NCI-H524 (cell line): ENCODE measurements at places on chromosomes 7 and 10.
A peak's percentile ranks its signal among the peaks of the same experiment; 100 is the strongest.

GRCh38 chr10:78182841-78183240 is 149.2 kb downstream of the RPS24 start:
- no peak for DNase-seq

- peak; percentile 39 for DNase-seq
Observed at GRCh38 chr7:34406848-34407530, 251.0 kb upstream of the NPSR1 start.

DNA sequence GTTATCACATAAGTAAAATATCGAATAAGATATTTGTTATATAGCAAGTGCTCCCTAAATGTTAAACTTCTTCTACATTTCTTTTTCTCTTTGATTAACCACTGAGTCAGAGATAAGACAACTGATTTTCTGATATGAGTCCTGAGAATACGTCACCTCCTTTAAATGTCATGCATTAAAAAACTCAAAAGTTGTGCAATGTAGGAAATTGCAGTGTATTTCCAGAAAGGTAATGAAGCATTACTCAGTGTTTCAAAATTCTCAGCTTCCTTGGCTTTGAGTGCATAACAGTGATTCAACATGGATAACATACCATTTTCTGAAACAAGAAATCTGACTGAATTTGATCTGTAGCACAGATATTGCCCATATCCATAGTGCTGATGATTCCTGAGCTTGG is 155.8 kb downstream of the BMPER start:
- DNase-seq: no peak

DNA sequence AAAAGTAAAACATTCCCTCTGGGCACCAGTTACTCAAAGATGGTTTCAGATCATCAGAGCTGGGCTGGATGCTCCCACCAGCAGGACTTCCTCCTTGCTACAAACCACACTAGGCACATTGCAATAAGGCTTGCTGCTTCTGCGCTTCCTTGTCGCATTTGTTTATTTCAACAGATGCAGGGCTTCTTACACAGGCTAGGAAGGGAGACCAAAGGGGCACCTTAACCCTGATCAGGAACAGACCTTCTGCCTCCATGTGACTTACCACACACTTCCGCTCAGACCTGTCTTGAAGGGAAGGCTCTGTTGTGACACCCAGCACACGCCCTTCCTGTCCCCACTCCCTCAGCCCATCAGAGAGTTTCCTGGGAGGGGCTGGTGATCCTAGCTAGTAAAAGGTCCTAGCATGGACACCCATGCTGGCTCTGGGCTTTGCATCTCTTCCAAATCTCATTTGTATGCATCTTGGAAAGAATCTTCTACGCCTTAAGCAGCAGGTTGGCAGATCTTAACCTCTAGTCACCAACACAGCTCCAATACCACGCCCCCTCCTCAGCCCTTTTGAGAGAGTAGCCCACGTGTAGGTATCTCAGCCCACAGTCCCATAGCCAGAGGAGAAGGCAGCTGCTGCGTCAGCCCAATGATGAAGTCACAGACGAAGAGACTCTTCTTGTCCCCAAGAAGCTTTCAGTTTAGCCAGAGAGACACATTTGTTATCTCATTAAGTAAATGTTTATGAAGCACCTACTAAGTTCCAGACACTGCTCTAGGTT is 47.1 kb upstream of the SVIL start:
- no peak for DNase-seq

DNA sequence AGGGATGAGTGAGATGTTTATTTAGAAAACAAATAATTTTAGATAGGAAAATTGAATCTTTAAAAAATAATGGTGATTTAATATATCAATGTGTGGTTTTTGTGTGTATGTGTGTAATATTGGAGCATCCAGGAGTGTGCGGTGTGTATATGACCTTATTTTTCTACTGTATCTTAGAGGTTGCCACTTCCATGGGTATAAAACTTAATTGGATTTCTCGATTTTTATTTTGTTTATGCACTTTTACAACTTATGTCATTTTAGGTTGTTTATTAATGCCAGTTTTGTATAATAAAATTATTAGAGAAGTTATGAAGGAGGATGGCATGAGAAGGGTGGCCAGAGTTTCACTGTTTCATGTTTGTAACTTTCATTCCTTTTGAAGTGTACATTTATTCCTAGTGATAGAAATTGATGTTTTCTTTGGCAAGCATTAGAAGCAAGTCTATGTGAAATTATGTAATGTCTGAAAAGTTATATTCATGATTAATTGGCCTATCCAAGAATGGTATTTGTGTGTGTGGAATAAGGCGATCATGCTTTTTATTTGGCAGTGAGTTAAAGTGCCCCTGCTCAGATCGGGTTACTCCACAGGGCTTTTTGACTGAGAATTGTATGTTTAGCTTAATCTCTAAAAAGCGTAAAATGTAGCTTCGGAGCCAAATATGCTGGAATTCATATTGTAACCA is 110.3 kb downstream of the KAT6B start:
- no peak for DNase-seq

DNA sequence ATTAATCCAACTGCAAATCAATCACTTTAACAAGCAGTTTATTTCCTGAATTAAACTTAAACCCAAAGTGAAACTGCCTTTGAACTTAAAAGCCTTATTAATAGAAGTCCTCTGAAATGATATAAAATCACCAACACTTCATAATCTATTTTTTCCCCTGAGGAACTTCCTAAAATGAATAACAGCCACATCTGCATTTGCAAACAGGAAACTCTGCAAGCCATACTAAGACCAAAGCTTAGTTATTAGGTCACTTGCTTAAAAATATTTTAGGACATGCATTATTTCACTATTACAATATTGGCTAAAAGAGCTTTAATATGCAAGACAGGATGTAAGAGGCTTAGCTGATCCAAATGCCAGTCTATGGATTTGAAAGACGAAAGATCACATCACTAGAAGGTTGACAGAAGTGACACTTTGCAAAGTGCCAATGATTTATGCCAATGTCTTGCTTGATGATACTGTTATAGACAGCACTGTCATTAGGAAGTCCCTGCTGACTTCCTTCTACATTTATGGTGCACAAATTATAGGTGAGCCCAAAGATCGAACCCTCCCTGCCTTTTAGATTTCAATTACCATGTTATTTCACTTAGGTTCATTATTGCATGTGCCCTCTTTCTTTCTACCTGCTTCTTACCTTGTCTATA is 99.9 kb upstream of the SKAP2 start:
- DNase-seq: no peak
